CD4-positive, alpha-beta T cell treated with Interferon alpha-2 for 1 hour (primary cell): ENCODE measurements at places on chromosomes 3 and 15.

DNA sequence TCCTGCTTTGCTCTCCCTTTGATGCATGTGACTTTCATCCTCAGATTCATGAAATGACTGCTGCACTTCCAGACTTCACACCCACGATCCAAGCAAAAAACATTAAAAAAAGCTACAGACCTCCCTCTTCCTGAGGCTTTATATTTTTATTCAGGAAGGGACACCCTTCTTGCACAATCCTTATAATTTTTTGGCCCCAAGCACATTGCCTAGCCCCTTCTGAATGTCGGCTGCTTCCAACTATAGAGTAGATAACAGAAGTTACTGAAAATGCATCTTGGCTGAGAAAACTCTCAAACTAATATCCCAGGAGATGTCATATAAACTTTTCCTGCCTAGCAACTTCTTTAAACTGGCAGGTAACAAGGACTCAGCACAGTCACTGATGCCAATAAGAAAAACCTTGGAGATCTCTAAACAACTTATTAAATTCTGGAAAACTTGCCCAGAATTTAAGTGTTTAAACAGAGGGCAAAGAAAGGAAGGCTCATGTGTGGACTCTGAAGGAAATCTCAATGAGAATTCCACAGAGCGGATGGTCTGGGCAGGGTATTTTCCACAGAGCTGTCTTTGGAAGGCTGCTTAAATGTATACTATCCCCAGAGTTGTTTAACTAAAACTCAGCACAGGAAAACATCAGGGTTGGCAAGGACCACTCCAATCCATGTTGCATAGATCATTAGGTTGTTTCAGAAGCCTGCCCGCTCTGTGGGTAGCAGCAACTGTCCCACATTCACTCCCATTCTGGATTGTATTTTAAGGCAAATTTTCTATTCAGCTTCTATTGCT, 746.8 kb upstream of the LMCD1 start:
- no peak for DNase-seq

GRCh38 chr3:103134023-103134724, 699.4 kb downstream of the ZPLD1 start:
- no peak for DNase-seq

GRCh38 chr15:29233566-29233965, 36.1 kb downstream of the NSMCE3 start:
- DNase-seq = no peak

DNA sequence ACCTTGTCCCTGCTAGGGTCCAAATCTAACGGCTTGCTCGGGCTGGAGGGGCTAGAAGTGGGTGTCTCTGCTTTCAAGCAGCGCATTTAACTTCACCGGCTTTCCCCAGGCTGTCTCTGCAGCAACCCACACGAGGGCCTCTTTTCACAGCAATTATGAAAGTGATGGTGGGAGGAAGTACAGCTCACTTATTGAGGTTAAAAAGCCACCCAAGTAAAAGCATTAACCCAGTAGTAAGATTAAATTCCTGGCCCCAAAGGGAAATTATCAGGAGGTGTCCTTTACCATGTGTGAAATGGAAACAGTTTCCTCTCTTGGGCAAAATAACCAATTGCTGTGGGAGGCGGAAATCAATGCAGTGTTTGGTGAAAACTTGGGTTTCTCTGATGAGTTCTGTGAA, 41.1 kb downstream of the NGRN start:
- no peak for DNase-seq

GRCh38 chr3:25293736-25294135, 134.3 kb upstream of the RARB start:
- DNase-seq = no peak

- DNase-seq = no peak
These were observed 12.5 kb downstream of the PATL2 start for GRCh38 chr15:44698641-44699040.
